ENCODE measurements at places on chromosomes 2 and 18.

DNA sequence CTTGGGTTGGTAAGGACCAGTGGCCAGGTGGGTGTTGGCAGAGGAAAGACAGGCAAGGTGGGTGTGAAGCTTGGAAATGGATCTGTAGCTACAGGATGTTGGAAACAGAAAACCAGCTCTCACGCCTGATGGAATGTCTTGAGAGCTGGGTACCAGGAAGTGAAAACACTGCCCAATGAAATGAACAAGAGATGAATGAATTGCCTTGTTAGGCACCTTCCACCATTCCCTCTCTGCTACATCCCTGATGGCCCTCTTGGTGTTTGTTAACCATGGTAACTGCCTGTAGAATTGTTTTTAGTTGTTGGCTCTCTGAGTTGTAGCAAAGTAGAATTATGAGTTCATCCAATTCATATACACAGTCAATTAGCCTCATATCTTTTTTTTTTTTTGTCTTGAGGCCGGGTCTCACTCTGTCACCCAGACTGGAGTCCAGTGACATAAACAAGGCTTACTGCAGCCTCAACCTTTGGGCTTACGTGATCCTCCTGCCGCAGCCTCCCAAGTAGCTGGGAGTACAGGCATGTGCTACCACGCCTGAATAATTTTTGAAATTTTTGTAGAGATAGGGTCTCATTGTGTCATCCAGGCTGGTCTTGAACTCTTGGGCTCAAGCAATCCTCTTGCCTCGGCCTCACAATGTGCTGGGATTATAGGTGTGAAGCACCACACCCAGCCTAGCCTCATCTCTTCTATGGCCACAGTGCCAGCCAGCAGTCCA, 9.5 kb downstream of the KCMF1 start:
- DNase-seq: no peak

- DNase-seq: no peak
Observed at GRCh38 chr18:55038162-55038561, 78.9 kb upstream of the CCDC68 start.

DNA sequence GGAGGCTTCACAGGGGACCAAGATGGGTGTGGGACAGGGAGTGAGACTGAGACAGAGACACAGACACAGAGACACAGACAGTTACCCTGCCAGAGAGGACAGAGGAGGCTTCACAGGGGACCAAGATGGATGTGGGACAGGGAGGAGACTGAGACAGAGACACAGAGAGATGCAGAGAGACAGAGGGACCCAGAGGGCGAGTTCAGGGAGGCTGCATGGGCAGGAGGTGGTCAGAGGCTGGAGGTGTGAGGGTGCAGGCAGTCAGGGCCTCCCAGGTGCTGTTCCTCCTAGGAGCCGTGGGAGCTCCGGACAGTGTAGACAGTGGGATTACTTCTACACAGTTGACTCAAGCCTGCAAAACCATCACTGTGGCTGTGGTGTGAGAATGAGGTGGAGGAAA, 206.2 kb upstream of the PXDN start:
- DNase-seq: no peak

DNA sequence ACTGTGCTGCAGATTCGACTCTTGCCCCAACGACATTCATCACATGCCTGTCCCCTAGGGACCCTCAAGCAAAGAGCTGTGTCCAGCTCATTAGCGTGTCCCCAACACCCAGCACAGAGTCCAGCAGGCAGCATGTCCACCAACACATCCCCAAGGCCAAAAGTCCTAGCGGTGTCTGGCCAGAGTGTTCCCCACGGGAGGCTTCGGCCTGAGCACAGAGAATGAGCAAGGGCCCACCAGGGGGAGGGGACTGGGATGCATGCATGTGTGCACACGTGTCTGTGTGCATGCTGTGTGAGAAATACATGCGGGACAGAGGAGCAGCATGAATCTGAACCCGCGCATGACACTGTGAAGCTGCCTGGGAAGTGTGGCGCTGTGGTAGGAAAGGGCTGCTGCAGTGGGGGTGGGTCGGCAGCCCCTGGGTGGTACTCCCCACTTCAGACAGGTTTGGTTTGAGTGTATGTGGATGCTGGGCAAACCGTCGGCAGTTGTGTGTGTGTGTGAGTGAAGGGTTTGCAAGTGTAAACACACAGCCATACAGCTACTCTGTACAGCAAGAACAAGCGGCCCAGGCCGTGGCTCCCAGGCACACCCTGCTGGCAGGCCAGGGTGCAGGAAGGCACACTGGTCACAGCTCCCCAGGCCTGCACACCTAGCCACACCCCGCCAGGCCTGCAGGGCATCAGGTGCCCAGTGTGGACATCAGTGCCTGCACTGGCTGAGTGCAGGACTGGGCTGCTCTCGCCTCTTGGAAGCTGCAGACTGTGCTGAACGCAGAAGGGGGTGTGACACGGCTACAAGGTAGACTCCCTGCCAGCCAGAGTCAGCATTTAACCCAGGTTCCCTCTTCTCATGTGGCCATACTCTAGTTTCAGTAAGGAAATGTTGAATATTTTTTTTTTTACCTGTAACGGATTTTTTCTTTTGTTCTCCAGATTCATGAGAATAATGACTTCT, 19.5 kb upstream of the HES6 start:
- DNase-seq: no peak

DNA sequence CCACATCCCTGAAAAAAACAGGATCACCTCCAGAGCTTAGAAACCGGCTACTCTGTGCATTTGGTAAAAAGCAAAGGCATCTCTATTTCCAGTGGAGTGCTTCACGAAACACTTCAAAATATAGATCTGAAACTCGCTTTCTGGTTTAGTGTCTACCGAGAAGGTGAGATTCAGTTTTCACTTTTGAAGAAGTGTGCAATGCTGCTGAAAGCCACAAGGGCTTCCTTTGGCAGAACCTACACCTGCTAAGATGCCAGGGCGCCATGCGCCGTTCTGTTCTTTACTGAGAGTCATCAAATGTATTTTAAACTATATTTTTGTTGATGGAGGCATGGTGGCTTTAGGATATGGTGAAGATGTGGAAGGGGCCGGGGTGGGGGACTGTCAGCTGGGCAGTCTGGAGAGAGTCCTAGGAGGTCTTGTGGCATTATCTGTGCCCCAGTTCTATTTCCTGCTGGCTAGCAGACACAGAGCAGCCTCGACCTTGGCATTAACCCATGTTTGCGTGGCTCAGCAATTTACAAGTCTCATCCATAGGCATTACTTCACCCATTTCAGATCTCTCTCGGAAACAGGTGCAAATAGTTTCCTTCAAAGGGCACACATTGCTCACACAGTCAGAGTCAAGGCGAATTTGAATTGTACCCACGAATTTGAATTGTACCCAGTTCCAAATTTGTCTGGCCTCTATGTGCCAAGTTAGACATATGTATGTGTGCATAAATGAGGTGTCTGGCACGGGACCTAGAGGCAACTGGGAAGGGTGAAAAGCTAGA, 46.7 kb upstream of the KCNF1 start:
- DNase-seq: peak; percentile 55

DNA sequence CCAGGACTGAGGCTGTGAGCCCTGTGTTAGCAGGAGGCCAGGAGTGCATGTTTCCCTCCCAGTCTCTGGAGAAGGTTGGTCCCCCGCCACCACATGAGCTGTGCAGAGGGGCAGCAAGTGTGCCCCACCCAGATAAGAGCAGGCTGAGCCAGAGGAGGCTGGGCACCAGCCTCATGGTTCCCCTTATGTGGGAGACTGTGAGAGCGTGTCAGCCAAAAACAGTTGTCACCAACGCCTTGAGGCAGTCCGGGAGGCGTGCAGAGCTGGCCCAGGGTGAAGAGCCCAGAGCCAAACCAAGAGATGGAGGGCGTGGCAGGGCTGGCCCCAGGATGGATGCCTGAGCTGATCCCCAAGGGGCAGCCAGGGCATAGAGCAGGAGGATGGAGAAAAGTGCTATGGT, 128.7 kb upstream of the GLI2 start:
- no peak for DNase-seq

DNA sequence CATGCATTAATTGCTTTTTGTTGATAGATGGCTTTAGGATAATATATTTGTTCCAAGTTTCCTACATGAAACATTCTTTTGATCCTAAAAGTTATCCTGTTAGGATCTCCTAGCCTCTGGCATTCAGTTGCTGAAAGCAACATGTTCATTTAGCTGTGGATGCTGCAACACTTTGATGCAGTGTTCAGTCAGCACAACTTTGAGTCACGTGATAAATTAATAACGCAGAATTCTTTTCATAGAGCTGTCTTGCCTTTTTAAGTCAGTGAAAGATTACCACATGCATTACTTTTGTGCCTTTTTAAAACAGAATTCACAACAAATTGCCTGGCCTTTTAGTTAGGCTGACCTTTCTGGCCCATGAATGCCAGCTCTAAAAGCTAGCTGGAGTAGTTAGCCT, 1467.9 kb upstream of the ZEB2 start:
- no peak for DNase-seq

DNA sequence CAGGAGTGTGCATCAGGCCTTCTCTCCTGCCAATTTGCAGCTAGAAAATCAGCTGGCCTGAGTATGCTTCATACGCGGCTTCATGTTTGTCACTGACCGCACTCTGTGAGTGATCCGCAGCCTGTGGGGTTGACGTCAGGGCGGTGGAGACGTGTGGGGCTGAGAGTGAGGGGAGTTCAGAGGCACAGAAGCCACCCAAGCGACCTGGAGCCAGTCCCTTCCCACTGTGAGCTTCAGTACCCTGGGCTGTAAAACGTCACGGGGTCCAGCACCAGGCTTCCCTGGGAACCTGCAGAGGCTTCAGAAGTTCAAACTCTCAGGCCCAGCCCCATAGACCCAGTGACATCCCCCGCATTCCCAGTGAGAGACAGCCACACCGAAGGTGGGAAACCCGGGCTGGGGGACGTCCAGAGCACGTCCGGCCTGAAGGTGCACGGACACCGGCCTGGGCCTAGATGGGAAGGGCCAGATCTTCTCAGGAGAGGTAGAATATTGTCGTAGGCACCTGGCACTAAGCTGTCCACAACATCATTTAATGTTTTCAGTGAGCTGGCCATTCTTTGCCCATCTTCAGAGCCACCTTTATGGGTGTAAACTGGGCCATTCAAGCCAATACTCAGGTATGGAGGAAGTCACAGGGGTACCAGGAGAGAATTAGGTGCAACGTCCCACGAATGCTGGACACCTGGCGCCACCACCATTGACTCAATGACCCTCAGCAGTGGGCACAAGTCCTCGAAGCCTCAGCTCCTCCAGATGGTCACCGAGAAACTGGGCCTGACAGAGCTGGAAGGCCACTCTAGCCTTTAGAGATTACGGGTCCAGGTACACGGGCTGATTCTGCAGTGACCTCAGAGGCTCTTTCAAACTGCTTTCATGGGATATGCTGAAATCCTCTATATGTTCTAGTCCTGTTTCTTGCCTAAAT, 235.6 kb upstream of the MYT1L start:
- DNase-seq: no peak

DNA sequence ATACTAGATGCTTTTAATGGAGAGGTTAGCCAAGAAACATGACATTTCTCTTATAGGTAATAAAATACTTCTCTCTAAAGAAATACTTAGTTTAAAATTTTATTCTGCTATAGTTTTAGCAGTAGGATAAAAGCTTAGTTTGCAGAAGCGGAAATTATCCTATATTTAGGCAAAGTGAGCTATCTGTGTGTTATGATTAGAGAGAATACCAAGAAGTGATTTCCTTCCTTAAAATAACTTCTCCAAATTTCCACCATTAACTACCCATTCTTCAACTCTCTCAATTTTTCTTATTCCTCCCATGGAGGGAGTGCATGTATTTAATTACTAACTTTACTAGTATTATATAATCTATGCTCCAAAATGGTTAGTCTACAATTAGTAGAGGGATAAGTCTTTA, 15.8 kb upstream of the IL1RL1 start:
- no peak for DNase-seq

GRCh38 chr2:134079373-134079772, 174.5 kb upstream of the MGAT5 start:
- no peak for DNase-seq

DNA sequence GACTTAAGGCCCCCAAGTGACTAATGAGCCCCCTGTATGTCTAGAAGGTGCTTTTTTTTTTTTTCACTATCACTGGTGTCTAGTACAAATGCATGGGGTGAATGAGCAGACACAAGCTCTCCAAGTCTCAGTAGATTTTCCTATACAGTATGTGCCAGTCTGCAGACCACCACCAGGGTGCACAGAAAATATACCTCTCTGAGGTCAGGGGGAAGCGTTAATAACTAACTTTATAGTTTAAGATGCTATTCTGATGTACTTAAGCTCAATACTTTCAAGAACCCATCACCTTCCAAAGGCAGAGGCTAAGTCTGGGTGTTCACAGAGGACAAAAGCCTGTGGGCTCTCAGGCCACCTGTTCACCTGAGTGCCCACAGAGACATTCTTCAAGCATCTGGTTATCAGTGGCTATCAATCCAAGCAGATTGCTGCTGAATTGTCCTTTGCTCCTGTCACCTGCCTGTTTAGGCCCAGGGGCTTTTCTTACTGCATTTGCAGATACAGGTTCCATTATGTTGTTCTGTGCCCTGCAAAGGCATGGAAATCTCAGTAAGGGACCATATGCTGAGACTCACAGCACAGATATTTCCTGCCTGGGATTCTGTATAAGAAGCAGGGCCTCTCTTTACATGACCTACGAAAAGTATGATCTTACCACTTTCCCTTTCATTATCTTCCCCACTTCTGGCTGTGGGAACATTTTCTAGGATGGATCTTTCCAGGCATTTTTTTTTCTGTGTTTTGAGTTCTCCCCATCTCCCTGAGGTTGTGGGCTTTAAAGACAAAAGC, 534.6 kb downstream of the TNS1 start:
- DNase-seq: no peak

- DNase-seq: no peak
Observed at GRCh38 chr2:229111744-229112143, 159.3 kb downstream of the PID1 start.

GRCh38 chr2:38935568-38936172, 46.0 kb downstream of the ARHGEF33 start:
- no peak for DNase-seq

DNA sequence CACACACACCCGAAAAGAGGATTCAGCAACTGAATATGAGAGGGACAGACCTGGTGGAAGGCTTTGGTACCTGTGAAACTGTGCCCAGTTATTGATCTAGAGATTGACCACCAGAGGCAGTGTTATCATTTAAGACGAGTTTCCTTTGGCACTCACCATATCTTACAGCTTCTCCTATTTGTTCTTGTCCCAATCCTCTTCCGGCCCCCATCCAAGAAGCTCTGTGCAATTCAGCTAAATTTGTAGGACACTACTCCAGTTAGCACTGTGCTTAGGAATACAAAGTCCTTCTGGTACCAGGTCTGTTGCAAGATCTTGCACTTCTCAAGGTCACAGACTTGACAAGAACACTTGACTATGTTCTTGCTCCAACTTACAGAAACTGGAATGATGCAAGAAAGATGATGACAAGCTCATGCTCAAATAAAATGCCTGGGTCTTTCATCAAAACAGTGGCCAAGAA, 177.7 kb downstream of the TMEM247 start:
- no peak for DNase-seq

- DNase-seq: no peak
Observed at GRCh38 chr2:105780606-105781005, 35.9 kb downstream of the NCK2 start.

GRCh38 chr18:63112706-63113105, 206.9 kb downstream of the BCL2 start:
- DNase-seq: no peak
